ENCODE measurements at places on chromosomes 3 and 15. TPM values are rescaled to one million over a fixed set of nuclear protein-coding genes. Genes with fewer than 3 reads are reported as not detected.
A peak's percentile ranks its signal among the peaks of the same experiment; 100 is the strongest.

The PRR20G gene
- not detected for total RNA-seq

The SLC24A5 gene
- 0.20 TPM for total RNA-seq

The SYNPR gene
- not detected for total RNA-seq

The DUOXA2 gene
- total RNA-seq, result not detected

The LRRIQ4 gene
- total RNA-seq, result not detected

The GNL3 gene
- total RNA-seq, result 54.9 TPM

The KBTBD12 gene
- under 0.01 TPM for total RNA-seq

The LDHAL6B gene
- not detected for total RNA-seq

The CLASP2 gene
- total RNA-seq, result 95.1 TPM

The CPEB1 gene
- total RNA-seq, result 29.5 TPM

The GASK1A gene
- 70.6 TPM for total RNA-seq

DNA sequence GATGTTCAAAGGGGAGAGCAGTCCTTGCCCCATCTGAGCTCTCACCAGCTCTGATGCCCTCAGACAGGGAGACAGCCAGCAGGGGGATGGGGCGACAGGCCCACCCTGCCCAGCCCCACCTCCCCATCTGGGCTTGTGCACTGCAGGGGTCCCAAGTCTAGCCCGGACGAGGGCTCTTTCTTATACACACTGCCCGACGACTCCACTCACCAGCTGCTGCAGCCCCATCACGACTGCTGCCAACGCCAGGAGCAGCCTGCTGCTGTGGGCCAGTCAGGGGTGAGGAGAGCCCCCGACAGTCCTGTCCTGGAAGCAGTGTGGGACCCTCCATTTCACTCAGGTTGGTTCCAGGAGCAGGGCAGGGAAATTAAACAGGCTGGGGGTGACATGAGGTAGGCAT lies 73.9 kb downstream of the BOC start:
- DNase-seq, result no peak

DNA sequence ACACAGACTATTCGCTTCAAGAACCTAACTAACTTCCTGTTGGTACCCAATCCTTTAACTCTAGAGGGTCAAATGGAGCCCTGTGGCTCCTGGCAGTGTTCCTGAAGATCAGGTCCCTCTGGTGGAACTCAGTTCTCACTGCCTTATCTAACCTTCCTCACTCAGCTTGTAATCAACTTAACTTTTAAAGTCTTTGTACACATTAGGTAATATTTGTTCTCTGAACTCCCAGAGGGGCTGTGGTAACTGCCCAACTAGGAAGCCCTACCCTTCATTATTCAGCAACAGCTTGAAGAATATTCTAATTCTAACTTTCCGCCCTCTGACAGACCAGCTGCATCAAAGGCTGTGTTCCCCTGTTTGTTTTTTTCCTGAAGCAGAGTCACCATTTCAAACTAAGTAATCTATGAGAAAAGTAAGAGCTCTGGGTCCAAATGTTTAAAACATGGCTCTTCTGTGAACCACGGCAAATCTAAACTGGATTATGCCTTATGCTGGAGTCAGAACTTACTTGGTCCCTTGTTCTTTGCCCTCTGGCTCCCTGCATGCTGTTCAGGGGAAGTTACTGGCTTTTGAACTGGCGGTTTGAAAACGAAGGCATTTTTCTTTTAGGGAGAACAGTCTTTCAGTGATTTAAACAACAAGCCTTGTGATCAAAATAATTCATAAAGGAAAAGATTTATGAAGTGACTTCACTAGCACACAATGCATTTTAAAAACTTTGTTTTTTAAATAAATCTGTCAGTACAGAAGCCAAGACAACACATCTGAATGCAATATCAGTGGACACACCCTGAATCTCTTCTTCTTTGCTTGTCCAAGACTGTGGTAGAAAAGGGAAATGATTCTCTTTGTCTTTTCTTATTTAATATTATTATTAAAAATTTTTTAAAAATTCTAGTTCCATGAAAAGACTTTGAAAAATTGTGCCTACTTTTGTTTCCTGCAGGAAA lies 365.6 kb downstream of the TIGIT start:
- peak; percentile 32 for DNase-seq

- no peak for DNase-seq
Observed at GRCh38 chr3:57179580-57180410, 14.6 kb upstream of the IL17RD start.

DNA sequence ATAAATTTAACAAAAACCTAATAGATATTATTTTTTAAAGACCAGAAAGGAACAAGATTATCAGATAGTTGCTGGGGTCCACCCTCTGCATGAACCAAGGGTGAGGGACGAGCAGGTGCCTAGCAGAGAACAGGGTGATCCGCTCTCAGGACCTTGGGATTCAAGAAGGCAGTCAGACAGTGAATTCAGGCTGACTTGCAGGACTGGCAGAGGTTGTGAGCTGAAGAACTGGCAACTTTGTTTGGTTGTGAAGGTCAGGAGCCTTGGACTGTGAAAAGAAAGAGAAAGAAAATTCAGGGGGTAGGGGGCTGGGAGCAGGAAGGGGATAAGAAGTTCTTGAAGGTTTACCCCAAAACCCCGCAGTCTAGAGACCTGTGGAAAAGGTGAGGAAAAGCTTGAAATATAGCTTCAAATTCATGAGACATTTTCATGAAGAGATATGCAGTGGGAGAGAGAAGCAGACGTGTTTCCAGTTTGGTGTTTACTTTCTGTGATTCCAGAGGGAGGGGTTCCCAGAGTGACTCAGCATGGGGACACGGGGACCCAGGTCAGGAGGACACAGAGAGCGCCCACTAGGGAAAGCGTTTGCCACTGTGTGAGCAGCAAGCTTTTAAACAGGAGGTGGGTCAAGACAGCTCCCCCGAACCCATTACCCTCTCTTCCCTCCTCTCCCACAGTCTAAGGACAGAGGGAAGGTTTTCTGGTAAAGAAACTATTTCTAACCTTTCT lies 217.2 kb upstream of the UMPS start:
- DNase-seq, result no peak

- DNase-seq, result no peak
Observed at GRCh38 chr3:46930945-46931403, 45.6 kb downstream of the CCDC12 start.

GRCh38 chr3:40035177-40035576 lies 225.8 kb downstream of the MYRIP start:
- no peak for DNase-seq

- no peak for DNase-seq
Observed at GRCh38 chr3:66486646-66487045, 14.2 kb downstream of the LRIG1 start.

- no peak for DNase-seq
Observed at GRCh38 chr3:155495387-155495786, 201.9 kb upstream of the STRIT1 start.

DNA sequence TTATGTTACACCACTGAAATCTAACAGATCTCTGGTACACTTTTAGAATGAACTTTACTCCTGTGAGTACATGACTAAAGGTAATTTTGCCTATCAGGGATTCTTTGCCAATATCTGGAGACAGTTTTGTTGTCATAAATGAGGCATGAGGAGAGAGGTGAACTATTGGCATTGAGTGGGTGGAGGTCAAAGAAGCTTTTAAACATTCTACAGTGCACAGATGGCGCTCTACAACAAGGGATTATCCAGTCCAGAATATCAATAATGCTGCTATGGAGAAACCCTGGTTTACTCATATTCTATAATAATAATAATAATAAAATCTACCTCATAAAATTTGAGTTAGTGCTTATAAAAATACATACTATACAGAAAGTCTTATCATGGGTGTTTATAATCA lies 702.3 kb downstream of the SI start:
- no peak for DNase-seq

DNA sequence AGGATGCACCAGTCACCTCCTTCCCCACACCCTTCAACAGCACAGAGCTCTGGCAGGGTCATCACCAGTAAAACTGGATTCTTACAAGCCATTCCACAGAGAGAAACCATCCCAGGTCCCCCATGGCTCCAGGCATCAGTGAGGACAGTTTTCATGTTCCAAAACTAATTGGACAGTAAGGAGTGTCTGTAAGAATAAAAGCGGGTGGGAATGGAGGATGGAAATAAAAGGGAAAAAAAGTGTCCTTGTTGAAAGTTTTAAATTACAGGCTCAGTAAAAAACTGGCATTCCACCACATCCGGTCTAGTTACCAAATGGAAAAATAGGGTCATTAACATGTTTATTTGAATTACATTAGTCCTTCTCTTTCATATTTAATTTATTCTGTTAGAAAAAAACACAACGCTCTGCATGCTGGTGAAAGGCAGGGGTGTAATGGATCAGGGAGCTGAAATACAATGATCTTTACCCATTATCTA lies 117.4 kb downstream of the TIGIT start:
- DNase-seq, result no peak

DNA sequence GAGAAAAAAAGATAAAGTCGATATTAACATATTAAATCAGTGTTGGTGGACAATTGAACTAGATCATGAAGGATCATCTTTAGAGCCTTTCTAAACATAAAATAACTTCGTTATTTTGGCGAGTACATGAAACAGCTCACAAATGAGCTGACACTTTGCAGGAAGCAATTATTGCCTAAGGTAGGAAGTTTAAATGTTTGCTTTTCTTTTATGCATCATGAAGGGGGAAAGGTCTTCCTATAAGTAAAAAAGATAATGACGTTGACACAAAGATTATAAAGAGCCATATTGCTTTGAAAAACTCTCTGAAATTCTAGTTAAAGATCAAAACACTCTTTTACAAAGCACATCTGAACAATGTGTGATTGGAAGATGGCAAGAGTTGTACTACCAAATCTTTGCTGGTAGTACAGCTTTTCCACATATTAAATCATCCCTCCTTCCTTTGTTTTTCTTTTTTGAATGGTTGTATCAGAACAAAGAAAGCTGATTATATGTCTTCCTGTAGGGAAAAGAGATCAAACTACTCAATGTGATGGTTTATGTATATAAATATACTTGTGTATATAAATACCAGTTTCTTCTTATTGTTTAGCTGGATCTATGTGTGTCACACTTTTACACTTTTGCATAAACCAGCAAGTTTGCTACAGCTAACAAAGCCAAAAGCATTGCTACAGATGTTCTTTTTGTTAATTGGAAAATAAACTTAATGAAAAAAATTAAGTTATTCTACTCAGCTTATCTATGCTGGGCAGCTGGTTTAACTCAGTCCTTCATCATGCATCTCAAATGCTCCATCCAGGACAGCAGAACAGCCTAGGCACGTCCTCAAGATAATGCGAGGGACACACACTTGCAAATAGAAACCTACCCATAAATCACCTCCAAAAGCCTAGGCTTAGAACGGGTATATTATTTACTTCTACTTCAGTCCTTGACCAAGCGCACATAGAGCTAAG lies 850.8 kb upstream of the ROBO1 start:
- DNase-seq, result no peak

DNA sequence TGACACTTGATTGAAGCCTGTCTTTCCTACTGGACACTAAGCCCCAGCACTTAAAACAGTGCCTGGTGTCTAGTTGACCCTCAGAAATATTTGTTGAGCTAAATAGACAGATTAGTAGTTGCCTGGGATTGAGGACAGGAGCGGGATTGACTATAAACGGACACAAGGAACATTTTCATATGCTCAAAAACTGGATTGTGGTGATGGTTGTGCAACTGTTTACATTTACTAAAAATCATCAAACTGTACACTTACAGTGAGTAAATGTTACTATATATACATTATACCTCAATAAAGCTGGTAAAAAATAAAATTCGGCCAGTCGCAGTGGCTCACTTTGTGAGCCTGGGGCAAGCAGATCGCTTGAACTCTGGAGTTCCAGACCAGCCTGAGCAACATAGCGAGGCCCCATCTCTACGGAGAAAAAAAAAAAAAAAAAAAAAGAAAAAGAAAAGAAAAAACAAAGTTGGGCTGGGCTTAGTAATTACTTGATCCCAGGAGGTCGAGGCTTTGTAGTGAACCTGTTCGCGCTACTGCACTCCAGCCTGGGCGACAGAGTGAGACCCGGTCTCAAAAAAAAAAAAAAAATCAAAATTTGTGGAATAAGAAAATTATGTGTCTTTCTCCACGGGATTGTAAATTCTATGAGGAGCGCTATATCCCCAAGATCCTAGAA lies 632 bp upstream of the IDH3A start:
- no peak for DNase-seq

- no peak for DNase-seq
Observed at GRCh38 chr3:157520485-157521150, 17.4 kb upstream of the VEPH1 start.

DNA sequence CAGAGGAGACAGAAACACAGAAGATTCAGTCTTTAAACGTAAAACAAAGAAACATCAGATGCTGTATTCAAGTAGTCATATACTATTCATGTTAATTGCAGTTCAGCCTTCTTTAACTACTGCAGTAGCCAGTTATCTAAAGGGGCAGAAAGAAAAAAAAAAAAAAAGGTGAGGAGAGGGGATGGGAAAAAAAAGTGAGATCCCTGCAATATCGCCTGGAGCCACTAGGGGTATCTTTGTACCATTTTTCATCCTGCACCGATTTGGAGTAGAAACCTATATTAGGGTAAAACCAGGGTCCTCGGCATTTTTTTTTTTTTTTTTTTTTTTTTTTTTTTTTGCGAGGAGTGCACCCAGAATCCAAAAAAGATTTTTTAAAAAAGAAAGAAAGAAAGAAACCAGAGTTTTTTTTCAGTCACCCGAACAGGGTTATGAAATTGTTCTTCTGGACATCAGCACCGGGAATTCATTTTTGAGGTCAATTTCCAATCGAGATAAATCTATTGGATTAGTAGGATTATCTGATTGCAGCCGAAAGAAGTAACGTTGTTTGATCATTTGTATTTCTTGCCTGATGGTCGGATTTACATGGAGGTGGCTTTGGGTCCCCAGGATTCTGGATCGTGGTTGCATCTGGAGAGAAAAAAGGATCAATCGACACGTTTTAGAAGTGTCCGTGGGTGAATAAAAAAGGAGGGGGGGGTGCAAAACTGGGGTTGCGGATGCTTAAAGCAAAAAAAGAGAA lies 186.7 kb downstream of the NLGN1 start:
- DNase-seq, result no peak

GRCh38 chr3:157058392-157059071 lies 101.4 kb downstream of the CCNL1 start:
- DNase-seq, result no peak

DNA sequence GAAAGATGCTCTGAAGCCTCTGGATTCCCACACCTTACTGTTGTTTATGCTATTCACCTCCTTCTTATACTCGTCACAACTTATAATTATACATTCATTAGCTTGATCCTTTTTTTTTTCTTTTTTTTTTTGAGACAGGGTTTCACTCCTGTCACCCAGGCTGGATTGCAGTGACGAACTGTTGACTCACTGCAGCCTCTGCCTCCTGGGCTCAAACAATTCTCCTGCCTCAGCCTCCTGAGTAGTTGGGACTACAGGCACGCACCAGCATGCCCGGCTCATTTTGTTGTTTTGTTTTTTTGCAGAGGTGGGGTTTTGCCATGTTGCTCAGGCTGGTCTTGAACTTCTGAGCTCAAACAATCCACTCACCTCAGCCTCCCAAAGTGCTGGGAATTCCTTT lies 143.6 kb downstream of the PLCL2 start:
- DNase-seq, result no peak

GRCh38 chr3:172596394-172596706 lies 73.1 kb upstream of the TNFSF10 start:
- no peak for DNase-seq

- DNase-seq, result peak; percentile 53
Observed at GRCh38 chr3:195210266-195210973, 60.5 kb downstream of the XXYLT1 start.
